HFFc6 (cell line): ENCODE measurements at places on chromosomes 4 and X. TPM values are rescaled to one million over a fixed set of nuclear protein-coding genes. Genes with fewer than 3 reads are reported as not detected.

- DNase-seq, result no peak
- peaks cover 9% of the 10 kb centered on the region; the same call in 1 of the 2 replicates for H3K36me3 ChIP-seq
- no peak overlapping the region; the same call in 1 of the 2 replicates for H3K4me3 ChIP-seq
- peaks cover 67% of the 10 kb centered on the region for H3K4me1 ChIP-seq
Observed at GRCh38 chr4:83281307-83281706, 3.3 kb downstream of the COQ2 start.

DNA sequence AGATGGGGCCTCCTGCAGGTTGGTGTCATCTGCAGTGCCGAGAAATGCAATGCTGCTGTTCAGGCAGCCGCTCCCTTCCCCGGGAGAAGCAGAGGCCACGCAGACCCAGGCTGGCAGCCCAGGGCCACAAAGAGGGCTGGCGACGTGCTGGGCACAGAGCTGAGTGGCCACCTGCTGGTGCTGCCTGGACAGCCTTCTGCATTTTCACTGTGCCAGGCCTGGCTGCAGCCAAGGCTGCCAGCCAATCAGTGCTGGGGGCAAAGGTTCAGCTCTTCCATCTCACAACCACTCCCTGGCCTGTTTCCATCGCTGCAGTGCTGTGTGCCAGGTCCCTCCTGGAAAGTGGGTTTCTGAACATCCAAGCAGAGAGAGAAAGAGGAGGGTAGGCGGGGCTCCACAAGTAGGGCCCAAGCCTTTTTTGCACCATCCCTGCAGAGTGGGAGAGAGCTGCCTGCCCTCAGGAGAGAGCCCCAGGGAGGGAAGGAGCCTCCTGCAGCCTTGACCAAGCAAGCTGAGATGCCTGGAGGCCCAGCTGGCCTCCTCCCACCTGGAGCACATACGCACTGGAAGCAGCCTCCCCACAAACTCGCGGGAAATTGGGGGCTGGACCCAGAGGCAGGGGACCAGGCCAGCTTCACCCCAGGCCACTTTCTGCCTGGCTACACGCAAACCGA lies 20.1 kb downstream of the ADRA2C start:
- H3K27me3 ChIP-seq, result peaks cover 25% of the 10 kb centered on the region
- no peaks in the 10 kb centered on the region for H3K4me1 ChIP-seq
- H3K27ac ChIP-seq, result no peak overlapping the region
- no peak for DNase-seq
- H3K36me3 ChIP-seq, result no peaks in the 10 kb centered on the region

DNA sequence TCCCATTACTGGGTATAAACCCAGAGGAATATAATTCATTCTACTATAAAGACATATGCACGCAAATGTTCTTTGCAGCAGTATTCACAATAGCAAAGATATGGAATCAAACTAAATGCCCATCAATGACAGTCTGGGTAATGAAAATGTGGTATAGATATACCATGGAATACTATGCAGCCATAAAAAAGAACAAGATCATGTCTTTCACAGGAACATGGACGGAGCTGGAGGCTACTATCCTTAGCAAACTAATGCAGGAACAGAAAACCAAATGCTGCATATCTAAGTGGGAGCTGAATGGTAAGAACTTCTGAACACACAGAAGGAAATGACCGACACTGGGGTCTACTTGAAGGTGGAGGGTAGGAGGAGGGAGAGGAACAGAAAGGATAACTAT lies 42.6 kb downstream of the LNX1 start:
- H3K4me3 ChIP-seq, result no peak overlapping the region
- H3K36me3 ChIP-seq, result peaks cover 5% of the 10 kb centered on the region; the same call in 1 of the 2 replicates
- DNase-seq, result no peak

DNA sequence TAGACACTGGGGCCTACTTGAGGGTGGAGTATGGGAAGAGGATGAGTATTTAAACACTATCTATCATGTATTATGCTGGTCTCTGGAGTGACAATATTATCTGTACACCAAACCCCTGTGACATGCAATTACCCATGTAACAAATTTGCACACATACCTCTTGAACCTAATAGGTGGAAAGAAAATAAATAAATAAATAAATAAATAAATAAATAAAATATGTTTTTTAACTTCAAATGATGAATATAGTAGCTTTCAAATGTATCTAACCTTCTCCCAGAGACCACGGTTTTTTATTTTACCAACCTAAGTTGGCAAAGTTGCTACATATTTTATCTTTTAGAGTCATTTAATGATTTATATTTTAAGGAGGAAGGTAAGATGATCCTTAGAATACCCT lies 105.0 kb downstream of the TGIF2LX start:
- H3K4me1 ChIP-seq, result no peaks in the 10 kb centered on the region
- H3K36me3 ChIP-seq, result no peaks in the 10 kb centered on the region
- no peak overlapping the region for H3K4me3 ChIP-seq
- no peak overlapping the region for H3K27ac ChIP-seq
- H3K27me3 ChIP-seq, result no peaks in the 10 kb centered on the region

The CA5B gene
- total RNA-seq, result 4.1 to 8.3 TPM (median 5.1 TPM) in 3 replicates

DNA sequence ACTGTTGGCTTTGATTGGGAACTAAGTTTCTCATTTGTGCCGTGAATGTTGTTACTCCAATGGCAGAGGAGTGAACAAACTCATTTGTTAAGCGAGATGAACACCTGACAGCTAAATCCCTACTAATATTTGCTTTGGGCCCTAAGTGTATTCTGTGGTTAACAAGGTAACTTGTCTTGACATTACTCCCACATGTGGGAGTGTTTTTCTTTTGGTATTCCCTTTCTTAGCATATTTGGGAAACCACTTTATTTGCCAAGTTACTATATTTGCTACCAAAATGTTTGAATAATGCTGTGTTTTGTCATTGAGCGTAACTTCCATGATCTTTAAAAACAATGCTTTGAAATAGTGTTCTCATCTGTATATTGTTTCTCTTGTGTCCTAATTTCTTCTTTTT lies 82.5 kb downstream of the ARHGAP10 start:
- H3K4me1 ChIP-seq, result peaks cover 54% of the 10 kb centered on the region
- no peaks in the 10 kb centered on the region for H3K27me3 ChIP-seq
- H3K4me3 ChIP-seq, result no peak overlapping the region
- DNase-seq, result no peak
- no peak overlapping the region for H3K27ac ChIP-seq

DNA sequence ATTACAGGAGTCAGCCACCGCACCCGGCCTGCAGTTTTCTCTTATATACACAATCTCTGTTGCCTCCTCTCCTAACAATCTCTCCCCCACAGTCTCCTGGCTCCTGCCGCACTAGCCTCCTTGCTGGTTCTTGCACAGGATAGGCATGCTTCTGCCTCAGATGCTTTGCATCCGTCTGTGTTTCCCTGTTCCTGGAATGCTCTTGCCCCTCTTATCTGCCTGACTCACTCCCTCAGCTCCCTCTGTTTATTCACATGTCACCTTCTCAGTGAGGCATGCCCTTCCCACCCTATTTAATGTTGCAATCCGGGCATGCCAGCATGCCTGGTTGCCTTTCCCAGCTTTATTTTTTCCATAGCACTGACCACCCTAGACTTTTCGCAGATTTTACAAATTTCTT lies 161.9 kb downstream of the PHF8 start:
- H3K4me3 ChIP-seq, result no peak overlapping the region
- peaks cover 13% of the 10 kb centered on the region for H3K27me3 ChIP-seq
- no peak overlapping the region for H3K27ac ChIP-seq

DNA sequence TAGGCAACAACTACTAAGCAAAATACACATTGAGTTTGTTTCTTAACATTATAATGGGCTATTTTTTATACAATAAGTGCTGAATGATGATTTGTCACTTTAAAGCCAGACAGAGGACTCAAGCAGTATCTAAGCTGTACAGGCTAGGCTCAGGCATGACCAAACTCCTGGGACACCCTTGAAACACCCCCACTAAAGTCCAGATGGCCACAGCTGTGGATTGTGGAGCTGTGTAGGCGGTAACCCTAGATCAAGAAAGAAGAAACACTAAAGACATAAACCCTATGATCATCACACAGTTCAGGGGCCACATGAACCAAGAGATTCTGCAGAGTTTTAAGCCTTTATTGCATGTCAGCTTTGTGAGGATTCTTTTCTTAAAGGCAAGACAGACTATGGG lies 25.1 kb downstream of the TAB3 start:
- DNase-seq, result no peak
- H3K4me3 ChIP-seq, result no peak overlapping the region
- no peaks in the 10 kb centered on the region for H3K4me1 ChIP-seq
- H3K36me3 ChIP-seq, result peaks cover 4% of the 10 kb centered on the region; the same call in 1 of the 2 replicates
- no peaks in the 10 kb centered on the region for H3K27me3 ChIP-seq

The HNRNPH2 gene
- total RNA-seq, result 66.1 to 69.6 TPM (median 68.6 TPM) in 3 replicates

The NPNT gene
- not detected in 3 replicates for total RNA-seq

- no peak overlapping the region for H3K4me3 ChIP-seq
- no peaks in the 10 kb centered on the region for H3K4me1 ChIP-seq
- no peaks in the 10 kb centered on the region for H3K27me3 ChIP-seq
- H3K36me3 ChIP-seq, result no peaks in the 10 kb centered on the region
- DNase-seq, result no peak
Observed at GRCh38 chr4:70110917-70111316, 43.1 kb upstream of the PRR27 start.

DNA sequence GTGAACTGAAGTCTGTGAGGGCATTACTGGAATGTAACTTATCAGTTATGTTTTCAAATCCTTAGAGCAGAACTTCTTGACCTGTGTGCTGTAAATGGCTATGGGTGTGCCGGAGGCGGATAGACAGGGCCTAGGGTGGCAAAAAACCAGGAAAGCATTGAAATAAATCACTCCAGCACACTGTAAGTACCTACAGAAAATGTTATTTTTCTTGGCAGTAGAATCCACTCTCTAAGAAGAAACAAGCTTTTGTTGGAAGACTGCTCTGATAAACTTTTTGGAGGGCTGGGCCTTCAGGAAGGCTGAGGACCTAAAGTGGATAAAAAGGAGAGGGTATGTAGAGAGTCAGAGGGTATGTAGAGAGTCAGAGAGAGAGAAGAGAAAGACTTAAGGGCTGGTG lies 14.9 kb downstream of the CPE start:
- no peak for DNase-seq
- no peak overlapping the region for H3K27ac ChIP-seq
- no peak overlapping the region for H3K4me3 ChIP-seq
- H3K36me3 ChIP-seq, result no peaks in the 10 kb centered on the region

The ZNF157 gene
- not detected in 3 replicates for total RNA-seq

- no peaks in the 10 kb centered on the region for H3K36me3 ChIP-seq
- no peaks in the 10 kb centered on the region for H3K4me1 ChIP-seq
- no peak overlapping the region for H3K27ac ChIP-seq
- no peak overlapping the region for H3K4me3 ChIP-seq
- DNase-seq, result no peak
- no peaks in the 10 kb centered on the region for H3K27me3 ChIP-seq
Observed at GRCh38 chr4:162952232-162952631, 214.5 kb downstream of the NAF1 start.

DNA sequence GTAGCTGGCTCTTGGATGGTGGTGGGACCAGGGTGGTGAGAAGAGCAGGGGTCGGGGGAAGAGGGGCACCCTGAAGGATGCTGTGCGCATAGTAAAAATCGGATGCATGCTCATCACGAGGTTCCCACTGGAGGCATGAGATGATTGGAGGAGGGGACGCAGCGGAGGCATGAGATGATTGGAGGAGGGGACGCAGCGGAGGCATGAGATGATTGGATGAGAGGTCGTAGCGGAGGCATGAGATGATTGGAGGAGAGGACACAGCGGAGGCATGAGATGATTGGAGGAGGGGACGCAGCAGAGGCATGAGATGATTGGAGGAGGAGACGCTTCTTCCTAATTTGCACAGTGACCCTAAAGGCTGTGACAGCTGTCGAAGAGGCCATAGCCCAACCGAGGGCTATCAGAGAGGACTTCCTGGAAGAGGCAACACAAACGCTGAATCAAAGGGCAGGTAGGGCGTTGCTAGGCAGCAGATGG lies 106.7 kb downstream of the ADRA2C start:
- H3K4me3 ChIP-seq, result no peak overlapping the region
- no peak overlapping the region for H3K27ac ChIP-seq
- peaks cover 12% of the 10 kb centered on the region; the same call in 1 of the 2 replicates for H3K4me1 ChIP-seq
- H3K36me3 ChIP-seq, result peaks cover 6% of the 10 kb centered on the region
- peaks cover 41% of the 10 kb centered on the region for H3K27me3 ChIP-seq
- DNase-seq, result no peak

The MAGEC1 gene
- not detected in 2 replicates for total RNA-seq

The GPAT3 gene
- 0.55 to 0.82 TPM (median 0.59 TPM) in 3 replicates for total RNA-seq

DNA sequence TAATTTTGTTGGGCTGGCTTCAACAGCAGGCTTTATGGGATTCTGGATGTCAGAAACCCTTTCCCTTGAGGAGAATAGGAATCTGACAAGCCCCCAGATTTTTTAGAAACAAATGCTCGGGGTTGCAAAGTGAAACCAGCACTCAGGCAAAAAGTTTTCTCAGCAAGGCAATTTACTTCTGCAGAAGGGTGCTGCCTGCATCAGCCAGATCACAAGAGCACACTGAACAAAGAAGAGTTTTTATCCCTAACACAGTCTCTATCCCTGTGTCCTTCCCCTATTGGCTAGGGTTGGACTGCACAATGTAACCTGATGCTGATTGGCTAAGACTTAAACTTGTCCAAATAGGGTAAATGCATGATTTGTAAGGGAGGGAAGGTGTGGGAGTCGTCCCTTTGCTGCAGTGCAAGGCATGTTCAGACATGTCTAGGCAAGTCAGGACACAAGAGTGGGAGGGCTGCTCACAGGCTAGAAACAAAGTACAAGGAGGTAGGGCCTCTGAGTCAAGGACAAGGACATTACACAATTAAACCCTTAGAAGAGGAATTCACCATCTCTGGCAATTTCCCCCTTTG lies 175.8 kb downstream of the CCNG2 start:
- H3K4me3 ChIP-seq, result no peak overlapping the region
- H3K27ac ChIP-seq, result no peak overlapping the region
- H3K27me3 ChIP-seq, result no peaks in the 10 kb centered on the region; the same call in none of the 2 replicates

GRCh38 chr4:73341454-73341853 lies 62.6 kb upstream of the ALB start:
- H3K27me3 ChIP-seq, result peaks cover 8% of the 10 kb centered on the region
- no peak overlapping the region for H3K27ac ChIP-seq
- no peaks in the 10 kb centered on the region for H3K36me3 ChIP-seq
- H3K4me1 ChIP-seq, result no peaks in the 10 kb centered on the region
- H3K4me3 ChIP-seq, result no peak overlapping the region
- peak; percentile 50 for DNase-seq

DNA sequence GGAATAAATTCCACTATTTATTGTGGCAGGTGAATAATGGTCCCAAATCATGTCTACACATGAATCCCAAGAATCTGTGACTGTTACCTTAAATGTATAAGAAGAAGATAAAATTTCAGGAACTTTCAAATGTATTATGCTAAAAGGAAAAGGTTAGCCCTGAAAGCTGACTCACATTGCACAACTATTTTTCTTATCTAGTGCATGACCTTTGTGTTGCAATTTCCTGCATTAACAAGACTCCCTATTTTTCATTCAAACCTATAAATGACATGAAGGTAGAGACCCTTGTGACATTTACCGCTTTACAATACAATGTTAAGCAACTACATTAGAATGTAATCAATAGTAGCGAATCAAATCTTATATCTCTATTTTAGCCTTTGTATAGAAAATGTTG lies 36.7 kb downstream of the UBQLN2 start:
- H3K36me3 ChIP-seq, result no peaks in the 10 kb centered on the region; the same call in 1 of the 2 replicates
- no peak for DNase-seq
- no peaks in the 10 kb centered on the region; the same call in 1 of the 2 replicates for H3K27me3 ChIP-seq
- H3K4me3 ChIP-seq, result no peak overlapping the region
